ENCODE measurements at places on chromosomes 6 and 20. TPM values are rescaled to one million over a fixed set of nuclear protein-coding genes. Genes with fewer than 3 reads are reported as not detected.

PNPLA1 gene
- total RNA-seq = 0.32 TPM

DNA sequence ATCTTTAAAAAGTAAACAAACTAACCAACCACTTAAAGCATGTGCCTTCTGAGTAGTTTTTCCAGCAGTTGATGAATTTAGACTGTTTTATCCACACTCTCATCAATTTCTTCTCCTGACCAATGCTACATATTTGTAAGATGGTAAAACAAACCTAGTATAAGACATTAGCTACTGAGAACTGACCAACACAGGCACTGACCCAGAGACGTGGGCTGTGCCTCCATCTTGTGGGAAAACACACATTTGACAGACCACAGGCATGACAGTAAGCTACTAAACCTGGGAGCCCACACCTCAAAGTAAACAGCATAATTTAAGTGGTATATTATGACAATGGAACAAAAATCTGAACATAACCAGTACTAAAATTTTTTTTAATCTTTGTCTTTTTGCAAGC lies 121.4 kb upstream of the NRSN1 start:
- no peak for DNase-seq

- DNase-seq = no peak
Observed at GRCh38 chr20:45300961-45301360, 5.7 kb upstream of the RBPJL start.

GRCh38 chr6:89138173-89138572 lies 7.7 kb upstream of the PM20D2 start:
- DNase-seq = no peak

- DNase-seq = no peak
Observed at GRCh38 chr20:57220337-57221145, 45.9 kb downstream of the BMP7 start.

GRCh38 chr6:89215391-89215790 lies 1.8 kb downstream of the GABRR1 start:
- no peak for DNase-seq

GRCh38 chr6:100464903-100465700 lies at the start of gene SIM1:
Gene SIM1, minus strand, starts transcription at chr6:100464921. Its CDS starts 1,453 bp downstream, at chr6:100463468.
- DNase-seq = no peak

MICA gene
- 9.9 TPM for total RNA-seq

GRCh38 chr20:11054266-11054993 lies 380.6 kb upstream of the JAG1 start:
- DNase-seq = no peak

DNA sequence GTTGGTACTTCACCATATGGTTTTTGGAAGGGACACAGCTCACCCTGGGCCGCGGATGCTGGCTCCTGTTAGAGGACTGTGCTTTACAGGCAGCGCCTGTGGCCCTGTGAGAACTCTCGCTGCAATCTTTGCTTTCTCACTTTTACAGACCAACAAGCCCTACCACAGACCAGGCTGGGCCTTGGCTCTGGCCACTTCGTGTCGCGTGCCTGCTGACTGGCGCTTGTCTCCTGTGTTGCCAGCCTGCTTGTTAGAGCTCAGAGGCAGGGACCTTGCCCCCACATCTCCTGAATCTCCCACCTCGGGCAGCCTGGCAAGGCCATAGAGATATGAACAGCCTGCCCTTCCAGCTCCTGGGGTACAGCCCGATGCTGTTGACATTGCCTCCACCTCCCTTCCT lies 56.1 kb downstream of the SYNJ2 start:
- DNase-seq = peak; percentile 78

PTPRK gene
- total RNA-seq = 13.6 TPM

TSPO2 gene
- total RNA-seq = not detected

CDK5RAP1 gene
- 25.9 TPM for total RNA-seq

DNA sequence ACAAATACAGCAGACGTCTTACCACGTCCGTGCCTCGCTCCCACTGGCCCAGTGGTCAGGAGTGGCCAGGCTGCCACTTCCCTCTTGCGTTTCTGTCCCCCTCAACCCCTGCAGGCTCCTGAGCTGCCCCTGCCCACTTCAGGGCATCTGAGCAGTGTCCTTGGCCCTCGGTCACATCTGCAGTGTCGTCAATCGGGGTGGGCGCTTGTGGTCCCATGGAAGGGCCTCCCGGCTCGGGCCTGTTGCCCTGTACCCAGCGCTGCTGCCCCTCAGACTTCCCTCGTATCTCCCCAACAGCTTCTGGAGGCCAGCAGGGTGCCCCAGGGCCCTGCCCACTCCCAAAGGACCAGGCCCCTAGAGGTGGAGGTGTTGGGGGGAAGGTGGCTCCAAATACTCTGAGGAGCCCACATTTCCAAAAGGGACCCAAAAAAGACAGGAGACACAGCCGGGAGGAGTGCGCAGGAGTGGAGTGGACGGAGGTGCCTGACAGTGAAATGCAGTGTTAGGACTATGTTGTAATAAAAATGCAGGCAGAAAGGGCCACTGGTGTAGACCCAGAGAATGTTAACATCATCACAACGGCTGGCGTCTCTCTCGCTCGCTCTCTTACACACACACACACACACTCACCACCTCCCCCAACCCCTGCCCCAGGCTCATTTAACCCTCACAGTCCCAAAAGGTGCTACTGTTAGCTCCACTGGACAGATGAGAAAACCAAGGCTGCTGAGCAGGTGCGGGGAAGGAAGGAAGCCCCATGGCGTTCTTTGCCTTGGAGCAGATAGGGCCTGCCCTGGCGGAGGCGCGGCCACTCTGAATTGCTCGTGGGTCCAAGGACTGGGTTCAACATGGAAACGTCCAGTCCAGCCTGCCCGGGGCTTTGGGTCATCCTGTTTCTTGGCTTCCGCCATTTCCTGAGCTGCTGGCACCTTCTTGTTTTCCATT lies 343.9 kb downstream of the ZFAND3 start:
- DNase-seq = no peak

DNA sequence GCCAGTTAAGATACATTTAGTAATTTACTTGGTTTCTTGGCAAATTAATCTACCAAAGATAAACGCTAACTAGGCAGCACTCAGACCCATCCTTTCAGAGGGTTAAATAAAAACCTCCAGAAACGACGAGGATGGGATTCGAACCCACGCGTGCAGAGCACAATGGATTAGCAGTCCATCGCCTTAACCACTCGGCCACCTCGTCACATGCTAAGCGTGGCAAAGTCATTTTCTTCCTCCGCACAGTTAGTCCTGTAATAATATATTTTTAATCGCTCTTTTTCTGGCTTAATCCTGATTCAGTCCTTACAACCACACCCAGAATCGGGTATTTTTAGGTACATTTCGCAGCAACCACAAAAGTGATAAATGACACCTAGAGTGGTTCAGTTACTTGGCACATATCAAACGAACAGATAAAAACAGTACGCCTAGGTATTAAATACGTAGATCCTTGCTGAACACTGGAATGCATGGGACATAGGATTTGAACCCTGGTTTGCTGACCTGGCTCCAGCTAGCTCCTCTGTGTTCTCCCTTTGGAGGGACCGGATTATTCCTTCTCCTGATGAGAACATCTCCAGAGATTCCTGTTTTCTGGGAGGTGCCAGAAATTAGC lies 71.6 kb downstream of the GPX5 start:
- no peak for DNase-seq

COL12A1 gene
- total RNA-seq = 376 TPM

- DNase-seq = no peak
Observed at GRCh38 chr20:62704341-62704948, 4.2 kb upstream of the NTSR1 start.

GLP1R gene
- total RNA-seq = not detected

- no peak for DNase-seq
Observed at GRCh38 chr6:69926745-69927144, 60.4 kb downstream of the COL19A1 start.

DNA sequence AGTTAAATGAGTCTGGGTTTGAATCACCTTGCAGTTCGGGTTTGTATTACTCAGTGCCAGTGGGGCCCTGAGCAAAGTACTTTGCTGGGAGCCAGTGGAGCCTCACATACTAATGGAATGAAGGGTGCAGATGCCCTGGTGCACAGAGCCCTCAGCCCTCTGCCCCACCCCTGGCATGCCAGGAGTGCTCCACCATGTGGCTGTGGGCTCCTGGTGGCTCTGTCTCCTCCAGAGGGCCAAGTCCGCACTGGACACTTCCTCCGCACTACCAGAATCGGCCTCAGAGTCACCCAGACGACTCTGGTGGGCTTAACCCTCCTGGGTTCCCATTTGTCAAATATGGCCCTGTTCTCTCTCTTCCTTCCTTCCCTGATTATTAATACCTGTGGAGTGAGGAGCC lies 94.0 kb downstream of the STK35 start:
- no peak for DNase-seq

DNA sequence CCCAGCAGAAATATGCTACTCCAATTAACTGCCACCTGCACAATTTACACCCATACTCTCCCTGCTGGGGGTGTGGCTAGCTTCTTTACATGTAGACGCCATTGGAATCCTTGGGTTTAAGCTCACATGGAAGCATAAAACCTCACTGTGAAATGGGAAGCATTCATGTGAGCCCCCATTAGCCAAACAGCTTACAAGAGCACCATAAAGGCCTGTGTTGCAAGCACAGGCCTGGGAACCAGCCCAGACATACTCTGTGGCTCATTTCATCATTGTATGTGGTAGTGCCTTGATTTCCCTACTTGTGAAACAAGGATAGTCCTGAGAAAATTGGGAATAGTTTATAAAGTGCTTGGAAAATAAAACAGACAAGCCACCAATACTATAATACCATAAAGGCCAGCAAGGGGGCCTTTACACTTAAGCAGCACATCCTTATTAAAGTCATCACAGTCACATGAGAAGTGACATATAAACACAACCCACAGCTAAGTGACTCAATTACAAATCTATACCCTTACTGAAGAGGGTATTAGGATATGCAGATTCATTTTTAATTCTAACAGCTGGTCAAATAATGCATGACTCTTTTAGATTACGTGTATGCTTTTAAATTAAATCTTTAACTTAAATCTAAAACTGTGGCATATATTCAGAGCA lies 6.8 kb downstream of the ADNP start:
- DNase-seq = no peak

- DNase-seq = no peak
Observed at GRCh38 chr6:64782877-64783276, 924.1 kb downstream of the EYS start.

DNA sequence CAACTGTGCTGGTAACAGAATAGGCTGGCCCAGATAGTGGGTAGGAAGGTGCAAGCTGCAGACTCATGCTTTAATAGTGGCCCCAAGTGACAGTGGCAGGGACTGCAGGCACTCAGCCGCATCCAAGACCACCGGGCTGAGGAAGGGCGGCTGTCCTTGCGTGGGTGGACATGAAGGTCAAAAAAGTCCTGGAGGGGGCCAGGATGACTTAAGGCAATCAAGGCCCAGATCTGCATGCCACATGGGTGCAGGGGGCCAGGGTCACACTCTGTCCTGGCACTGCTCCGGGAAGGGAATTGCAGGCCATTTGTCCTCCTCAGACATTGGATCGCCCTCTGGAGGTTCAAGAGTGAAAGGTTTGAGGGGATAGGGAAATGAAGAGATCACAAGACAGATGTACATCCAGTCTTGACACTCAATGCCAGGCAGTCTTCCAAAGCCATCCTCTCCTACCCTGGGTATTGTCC lies 10.4 kb upstream of the VNN2 start:
- no peak for DNase-seq

DNA sequence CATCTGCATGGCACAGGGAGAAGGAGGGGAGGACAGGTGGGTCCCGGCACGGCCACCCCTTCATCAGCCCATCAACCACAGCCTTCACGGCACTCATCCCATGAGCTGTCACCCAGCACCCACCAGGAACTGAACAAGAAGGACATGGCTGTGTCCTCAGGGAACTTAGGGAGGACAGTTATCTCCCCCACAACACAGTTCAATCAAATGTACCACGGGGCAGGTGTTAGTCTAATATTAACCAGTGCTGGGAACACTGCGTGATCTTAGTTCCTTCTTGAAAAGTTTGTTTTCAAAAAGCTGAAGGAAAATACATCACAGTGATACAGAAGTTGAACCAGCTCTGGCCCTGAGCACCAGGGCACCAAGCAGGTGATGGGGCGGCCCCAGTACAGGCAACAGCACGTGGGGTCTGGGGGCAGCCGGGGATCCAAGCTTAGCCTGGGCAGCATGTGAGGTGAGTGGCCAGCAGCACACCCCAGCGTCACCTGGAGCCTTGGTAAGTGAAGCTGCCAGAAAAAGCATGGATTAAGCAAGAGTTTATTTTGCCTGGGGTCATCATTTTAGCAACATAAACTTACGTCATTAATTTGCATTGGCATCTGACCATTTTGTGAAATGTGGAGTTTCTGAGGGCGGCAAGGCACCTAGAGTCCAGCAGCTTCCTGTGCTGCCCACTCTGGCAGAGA lies 35.5 kb upstream of the AFDN start:
- peak; percentile 59 for DNase-seq

- no peak for DNase-seq
Observed at GRCh38 chr20:5150226-5151076, 23.6 kb downstream of the CDS2 start.

DNA sequence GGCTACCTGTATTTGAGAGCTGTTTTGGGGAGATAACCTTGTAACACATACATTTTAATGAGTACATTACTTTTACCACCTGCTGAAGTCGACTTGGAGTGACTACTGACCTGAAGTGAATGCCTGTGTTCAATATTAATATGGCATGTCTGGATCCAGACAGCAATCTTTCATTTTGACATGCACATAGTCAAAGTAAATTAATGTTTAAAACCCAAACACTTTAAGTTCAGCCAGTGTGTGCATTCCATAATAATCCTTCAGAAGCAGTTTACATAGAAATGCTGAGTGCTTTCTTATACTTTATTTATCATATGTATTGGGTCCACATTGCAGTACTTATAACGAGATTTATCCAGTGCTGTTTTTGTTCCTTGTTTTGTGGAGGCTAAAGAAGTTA lies 38.0 kb downstream of the CDKAL1 start:
- no peak for DNase-seq

NRN1 gene
- 20.0 TPM for total RNA-seq

- no peak for DNase-seq
Observed at GRCh38 chr6:149435919-149436586, 36.0 kb downstream of the SUMO4 start.

DNA sequence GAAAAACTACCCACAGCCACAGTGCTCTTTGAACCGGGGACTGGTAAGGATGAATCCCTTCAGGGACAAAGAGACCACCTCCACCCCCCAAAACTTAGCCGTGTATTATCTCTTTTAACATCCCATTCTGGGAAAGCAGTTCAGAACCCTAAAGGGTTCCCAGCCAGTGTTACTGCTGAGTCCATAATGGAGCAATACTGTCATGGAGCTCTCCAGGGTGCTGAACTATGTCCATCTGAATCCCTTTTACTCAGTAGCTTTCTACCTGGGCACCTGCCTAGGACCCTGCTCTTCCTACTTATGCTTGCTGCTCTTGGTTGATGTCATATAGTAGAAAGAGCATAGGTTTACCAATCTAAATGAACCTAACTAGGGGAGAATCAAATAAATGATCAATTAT lies 22.3 kb upstream of the SAYSD1 start:
- no peak for DNase-seq

CRYBG1 gene
- total RNA-seq = 27.4 TPM

GRCh38 chr6:97563529-97563928 lies 280.5 kb upstream of the MMS22L start:
- DNase-seq = no peak

SAMD5 gene
- total RNA-seq = 0.39 TPM

HRH3 gene
- not detected for total RNA-seq

RBM24 gene
- total RNA-seq = 1.3 TPM

GRCh38 chr6:722077-722524 lies 29.2 kb upstream of the EXOC2 start:
- no peak for DNase-seq

SSTR4 gene
- not detected for total RNA-seq

GRCh38 chr6:56055081-56055704 lies 179.8 kb upstream of the BMP5 start:
- DNase-seq = no peak

All from mesenteric fat pad (tissue), 1 donor.